M059J (cell line): ENCODE measurements at places on chromosomes 4 and X. TPM values are rescaled to one million over a fixed set of nuclear protein-coding genes. Genes with fewer than 3 reads are reported as not detected.

MGAT4D gene
- not detected in 2 replicates for total RNA-seq

DNA sequence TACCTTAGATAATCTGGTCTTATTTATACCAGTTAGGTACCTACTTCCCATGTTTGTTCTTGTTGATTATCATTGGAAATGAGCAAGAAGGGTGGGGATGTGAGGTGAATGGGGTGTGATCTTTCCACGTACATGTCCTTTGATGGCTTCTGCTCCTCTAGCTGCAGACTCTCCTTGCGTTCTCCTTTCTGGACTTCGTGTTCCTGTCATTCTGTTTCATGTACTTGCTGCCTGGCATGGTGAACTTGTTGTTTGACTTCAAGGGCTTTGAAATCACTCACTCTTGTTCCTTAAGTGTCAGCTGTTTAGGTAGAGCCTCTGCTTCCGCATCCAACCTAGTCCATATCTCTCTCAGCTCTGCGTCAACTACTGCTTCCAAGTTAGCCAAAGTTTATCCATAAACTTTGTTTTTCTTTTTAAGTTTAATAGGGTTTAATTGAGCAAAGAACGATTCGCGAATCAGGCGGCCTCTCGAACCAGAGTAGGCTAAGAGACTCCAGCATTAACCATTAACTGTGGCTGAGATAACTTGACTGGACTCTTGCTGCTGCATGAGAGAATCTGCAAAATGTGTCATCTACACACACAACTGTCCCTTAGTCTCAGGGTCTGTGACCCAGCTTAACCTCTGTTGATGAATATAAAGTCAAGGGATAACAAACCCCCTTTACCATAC lies 42.8 kb downstream of the FHL1 start:
- DNase-seq, result no peak

PLP1 gene
- not detected in 2 replicates for total RNA-seq

DNA sequence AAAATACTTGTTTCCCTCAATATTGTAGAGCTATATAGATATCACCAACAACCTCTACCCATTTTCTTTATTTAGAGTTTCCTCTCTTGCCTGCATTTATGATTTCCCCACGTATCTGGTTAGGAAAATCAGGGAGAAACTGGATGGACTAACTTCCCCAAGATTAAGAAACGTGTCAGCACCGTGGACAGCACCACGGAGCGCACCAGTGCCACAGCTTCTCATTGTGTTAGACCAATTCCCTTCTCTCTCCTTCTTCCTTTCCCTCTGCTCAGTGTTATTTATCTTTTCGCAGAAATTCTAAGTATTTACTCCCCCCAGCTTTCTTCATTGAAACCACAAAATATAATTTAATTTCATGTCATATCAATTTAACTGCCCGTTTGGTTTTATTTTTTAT lies 568.6 kb upstream of the BOD1L1 start:
- DNase-seq, result peak; percentile 60

GRCh38 chr4:113943863-113944262 lies 35.6 kb downstream of the ARSJ start:
- DNase-seq, result peak; percentile 59

LINC00632 gene
- 20.7 and 22.6 TPM in 2 replicates for total RNA-seq

SOWAHB gene
- total RNA-seq, result not detected in 2 replicates

GRCh38 chrX:107730991-107731766 lies 44.4 kb downstream of the TSC22D3 start:
- peak; percentile 66 for DNase-seq

DNA sequence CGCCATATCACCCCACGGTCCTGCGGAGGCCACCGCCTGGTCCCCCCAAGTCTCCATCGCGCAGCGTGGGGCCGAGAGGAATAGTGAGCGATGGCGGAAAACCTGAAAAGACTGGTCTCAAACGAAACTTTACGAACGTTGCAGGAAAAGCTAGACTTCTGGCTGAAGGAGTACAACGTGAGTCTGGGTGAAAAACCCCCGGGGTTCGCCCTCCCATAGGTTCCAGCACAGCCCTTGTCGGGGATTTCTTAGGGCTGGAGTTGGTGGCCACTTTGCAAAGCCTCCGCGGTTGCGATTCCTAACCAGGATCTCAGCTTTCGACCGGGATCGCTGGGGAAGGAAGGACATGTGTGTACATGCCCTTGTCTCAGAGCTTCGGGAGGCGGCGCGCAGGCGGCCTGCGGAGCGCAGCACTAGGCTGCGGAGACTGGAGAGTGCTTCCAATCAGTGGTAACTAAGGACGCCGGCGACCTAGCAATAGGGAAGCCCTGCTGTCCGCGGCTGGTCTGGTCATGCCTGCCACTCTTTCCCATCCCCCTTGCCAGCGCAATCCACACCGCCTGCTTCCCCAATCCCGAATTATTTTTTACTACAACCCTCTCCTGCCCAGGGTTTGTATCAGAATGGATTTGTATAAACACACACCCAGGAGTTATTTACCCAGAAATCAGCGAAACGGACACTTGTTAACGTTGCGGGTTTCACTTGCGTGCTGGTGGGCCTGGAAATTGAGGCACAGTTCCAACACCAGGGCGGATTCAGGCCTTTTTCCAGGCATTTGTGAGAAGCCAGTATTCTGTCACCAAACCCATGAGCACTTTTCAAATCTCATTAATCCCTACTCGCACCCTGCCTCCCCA lies 741 bp downstream of the SPATA18 start:
- DNase-seq, result no peak

DNA sequence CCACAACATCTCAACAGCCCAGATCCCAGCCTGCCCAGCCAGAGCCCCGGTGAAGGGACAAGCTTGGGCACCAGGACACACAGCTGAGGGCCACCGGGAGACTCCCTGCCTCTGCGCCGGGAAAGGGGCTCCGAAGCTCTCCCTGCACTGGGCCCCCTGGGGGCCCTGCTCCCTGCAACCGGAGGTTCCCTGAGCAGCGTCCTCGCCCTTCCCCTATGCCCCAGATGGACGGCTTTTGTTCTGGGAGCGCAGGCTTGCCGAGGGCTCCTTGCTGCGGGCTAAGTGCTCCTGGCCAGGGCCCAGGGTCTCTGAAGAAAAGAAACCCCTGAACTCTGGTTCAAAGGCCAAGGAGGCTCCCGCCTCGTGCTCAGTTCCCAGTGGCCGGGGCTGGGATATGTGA lies 899 bp upstream of the ZFP92 start:
- DNase-seq, result no peak

AFF2 gene
- total RNA-seq, result 0.07 TPM in 1 of 2 replicates, not detected in the other

SLC4A4 gene
- total RNA-seq, result 2.8 and 3.4 TPM in 2 replicates

AVPR2 gene
- total RNA-seq, result 1.9 and 2.7 TPM in 2 replicates

GRCh38 chrX:11130136-11130535 lies 19.0 kb downstream of the HCCS start:
- no peak for DNase-seq

GC gene
- not detected in 2 replicates for total RNA-seq

DNA sequence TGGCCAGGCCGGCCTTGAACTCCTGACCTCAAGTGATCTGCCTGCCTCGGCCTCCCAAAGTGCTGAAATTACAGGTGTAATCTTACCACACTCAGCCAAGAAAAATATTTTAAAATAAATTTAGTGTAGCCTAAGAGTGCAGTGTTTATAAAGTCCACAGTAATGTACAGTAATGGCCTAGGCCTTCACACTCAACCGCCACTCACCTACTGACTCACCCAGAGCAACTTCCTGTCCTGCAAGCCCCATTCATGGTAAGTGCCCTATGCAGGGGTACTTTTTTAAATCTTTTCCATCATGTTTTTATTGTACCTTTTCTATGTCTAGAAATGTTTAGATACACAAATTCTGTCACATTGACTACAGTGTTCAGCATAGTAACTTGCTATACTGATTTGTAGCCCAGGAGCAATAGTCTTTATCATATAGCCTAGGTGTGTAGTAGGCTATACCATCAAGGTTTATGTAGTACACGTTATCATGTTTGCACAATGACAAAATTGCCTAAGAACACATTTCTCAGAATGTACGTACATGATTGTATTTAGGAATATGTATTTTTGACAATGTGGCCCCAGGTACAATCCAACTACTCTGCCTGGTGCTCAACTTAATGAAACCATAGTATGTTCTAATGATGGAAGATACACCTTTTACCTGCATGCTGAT lies 455.2 kb downstream of the PCDH7 start:
- peak; percentile 18 for DNase-seq

COL4A6 gene
- total RNA-seq, result 0.47 and 0.94 TPM in 2 replicates

GRCh38 chrX:23312136-23312535 lies 22.5 kb upstream of the PTCHD1 start:
- no peak for DNase-seq

DNA sequence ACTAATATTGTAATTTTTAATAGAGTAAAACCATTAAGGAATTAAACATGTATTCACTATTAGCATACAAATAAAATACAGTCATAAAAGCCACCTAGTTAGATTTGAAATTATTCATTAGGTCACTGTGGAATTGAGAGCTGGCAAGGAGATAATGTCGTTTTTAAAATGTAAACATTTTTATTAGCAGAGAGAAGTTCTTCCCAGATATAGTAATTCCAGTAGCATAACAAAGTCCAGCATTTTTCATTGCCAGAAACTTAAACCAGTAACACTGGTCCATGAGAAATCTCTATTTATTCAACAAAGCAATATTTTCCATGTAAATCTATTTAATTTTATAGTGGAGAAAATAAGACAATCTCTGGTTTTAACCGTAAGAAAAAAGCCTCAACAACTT lies 17.5 kb downstream of the ENOX2 start:
- no peak for DNase-seq

NOX1 gene
- total RNA-seq, result not detected in 2 replicates

LIMCH1 gene
- 60.5 and 72.8 TPM in 2 replicates for total RNA-seq

CT45A10 gene
- total RNA-seq, result not detected in 2 replicates

EFHC2 gene
- total RNA-seq, result 1.9 and 3.9 TPM in 2 replicates

DNA sequence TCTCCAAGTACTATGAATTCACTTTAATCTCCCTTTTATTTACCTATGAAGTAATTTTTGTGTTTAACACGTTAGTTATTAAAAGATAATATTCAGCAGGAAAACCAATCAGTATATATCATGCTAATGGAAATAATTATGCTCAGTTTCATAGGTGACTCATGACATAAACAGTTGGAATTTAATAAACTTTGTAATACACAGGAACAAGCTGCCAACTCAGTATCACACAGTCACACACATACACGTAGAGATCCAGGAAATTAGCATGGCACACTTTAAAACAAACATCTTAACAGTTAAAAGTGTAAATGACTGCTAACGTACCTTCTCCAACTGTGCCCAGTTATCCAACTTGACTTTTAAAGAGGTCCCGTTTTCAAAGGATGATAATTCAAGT lies 2.3 kb downstream of the SPATA4 start:
- DNase-seq, result peak; percentile 51

FGFBP1 gene
- total RNA-seq, result 0.49 TPM in 1 of 2 replicates, not detected in the other

- no peak for DNase-seq
These were observed 50.4 kb downstream of the MID1 start for GRCh38 chrX:10569946-10570345.

- DNase-seq, result no peak
These were observed 1.4 kb downstream of the EDNRA start for GRCh38 chr4:147482281-147482680.

FGFBP2 gene
- not detected in 2 replicates for total RNA-seq

GRCh38 chrX:47651043-47651905 lies 911 bp upstream of the ELK1 start:
- no peak for DNase-seq

FGF16 gene
- total RNA-seq, result not detected in 2 replicates

ARHGAP36 gene
- not detected in 2 replicates for total RNA-seq

TEX11 gene
- not detected in 2 replicates for total RNA-seq

DNA sequence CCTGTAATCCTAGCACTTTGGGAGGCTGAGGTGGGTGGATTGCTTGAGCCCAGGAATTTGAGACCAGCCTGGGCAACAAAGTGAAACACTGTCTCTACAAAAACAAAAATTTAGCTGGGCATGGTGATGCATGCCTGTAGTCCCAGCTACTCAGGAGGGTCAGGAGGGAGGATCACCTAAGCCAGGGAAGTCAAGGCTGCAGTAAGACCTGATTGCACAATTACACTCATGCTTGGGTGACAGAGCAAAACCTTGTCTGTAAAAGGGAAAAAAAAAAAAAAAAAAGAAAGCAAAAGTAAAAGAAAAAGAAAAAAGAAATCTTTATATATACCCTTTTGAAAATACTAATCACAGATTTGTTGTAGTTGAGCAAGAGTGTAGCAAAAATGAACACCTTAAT lies 801.0 kb upstream of the IGFBP7 start:
- no peak for DNase-seq

DNA sequence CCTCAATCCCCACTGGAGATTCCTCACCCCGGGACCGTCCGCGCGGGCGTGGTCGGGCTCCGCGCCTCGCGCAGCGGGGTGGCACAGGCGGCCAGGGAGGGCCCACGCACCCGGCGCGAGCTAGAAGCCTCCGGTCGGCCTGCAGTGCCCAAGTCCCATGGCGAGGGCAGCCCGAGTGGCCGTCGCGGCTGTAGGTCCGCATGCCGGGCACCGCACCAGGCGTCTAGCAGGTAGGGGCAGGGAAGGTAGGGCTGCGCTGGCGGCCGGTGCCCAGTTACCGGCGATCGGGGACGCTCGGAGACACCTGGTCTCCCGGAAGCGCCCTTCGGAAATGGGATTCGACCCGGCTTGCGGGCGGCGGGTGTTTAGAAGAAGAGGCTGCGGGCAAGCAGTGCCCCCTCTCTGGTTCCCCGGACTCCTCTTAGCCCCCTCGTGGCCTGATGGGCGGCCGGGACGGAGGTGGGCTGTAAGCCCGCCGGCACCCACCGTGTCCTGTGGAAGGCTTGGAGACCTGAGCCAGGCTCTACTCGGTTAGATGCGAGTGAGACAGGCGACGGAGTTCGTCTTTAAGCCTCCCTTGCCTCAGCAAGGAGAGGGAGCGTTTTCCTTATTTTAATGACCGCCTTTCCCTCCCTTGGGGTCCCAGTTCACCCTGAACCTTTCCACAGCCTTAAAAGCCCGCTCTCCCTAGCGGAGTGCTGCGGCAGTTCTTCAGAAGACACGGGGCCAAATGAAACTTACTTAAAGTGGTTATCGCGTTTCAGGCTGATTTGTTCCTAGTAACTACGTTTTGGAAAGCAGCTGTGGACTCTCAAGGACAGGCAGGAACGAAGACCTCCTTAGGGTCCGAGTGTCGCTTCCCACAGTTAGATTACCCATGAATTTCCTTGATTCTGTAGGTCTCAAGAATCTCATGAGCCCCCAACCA lies 821 bp downstream of the SLITRK2 start:
- DNase-seq, result no peak

DNA sequence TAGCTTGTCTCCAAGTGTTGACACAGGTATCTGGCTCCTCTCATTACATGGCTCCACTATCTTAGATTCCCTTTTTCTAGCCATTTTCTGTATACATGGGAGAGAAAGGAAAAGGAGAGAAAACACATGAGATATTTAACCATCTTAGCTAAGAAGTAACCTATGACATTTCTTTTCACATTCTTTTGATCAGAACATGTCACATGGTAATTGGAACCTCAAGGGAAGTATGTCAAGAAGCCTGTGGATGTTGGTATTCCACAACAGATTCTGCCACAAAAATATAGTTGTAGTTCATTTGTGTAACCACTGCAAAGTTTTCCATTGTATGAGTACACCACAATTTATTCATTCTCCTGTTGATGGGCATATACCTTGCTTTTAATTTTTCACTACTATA lies 18.7 kb upstream of the GABRB1 start:
- DNase-seq, result no peak

GRCh38 chrX:54411732-54412131 lies 28.5 kb upstream of the TSR2 start:
- DNase-seq, result no peak

- peak; percentile 50 for DNase-seq
These were observed 101.1 kb upstream of the SHISA3 start for GRCh38 chr4:42296196-42296595.

GPR34 gene
- not detected in 2 replicates for total RNA-seq
